ENCODE measurements at places on chromosomes 13 and 19.

GRCh38 chr19:10885201-10886169 lies 14.1 kb downstream of the CARM1 start:
- no peak for DNase-seq

DNA sequence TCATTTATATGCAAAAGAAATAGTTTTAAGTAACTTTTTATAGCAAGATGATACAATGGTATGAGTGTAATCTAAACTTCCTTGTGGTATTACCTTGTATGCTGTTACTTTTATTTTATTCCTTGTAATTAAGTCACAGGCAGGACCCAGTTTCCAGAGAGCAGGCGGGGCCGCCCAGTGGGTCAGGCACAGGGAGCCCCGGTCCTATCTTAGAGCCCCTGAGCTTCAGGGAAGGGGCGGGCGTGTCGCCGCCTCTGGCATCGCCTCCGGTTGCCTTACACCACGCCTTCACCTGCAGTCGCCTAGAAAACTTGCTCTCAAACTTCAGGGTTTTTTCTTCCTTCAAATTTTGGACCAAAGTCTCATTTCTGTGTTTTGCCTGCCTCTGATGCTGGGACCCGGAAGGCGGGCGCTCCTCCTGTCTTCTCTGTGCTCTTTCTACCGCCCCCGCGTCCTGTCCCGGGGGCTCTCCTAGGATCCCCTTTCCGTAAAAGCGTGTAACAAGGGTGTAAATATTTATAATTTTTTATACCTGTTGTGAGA lies 10.2 kb downstream of the PLPPR3 start:
- DNase-seq = no peak

GRCh38 chr13:73767747-73768315 lies 366.4 kb downstream of the KLF12 start:
- no peak for DNase-seq

- DNase-seq = no peak
Measured at GRCh38 chr13:50692396-50692915, 151.0 kb downstream of the DLEU7 start.

DNA sequence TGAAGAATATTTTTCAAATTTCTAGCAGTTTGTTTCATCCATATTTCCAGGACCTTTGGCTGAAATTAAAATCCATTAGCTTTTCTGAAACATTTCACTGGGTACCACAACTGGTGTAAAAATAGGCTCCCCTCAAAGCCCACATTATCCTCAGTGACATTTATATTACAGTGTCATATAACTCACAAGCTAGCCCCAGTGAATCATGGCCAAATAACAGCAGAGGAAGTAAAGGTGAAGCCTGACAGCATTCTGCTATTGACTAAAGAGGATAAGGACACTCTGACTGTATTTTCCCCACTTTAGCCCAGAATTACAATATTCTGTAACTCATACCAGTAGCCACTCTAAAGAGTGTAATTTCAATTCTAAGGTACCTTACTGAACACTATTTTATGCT lies 21.9 kb downstream of the KCTD12 start:
- no peak for DNase-seq

DNA sequence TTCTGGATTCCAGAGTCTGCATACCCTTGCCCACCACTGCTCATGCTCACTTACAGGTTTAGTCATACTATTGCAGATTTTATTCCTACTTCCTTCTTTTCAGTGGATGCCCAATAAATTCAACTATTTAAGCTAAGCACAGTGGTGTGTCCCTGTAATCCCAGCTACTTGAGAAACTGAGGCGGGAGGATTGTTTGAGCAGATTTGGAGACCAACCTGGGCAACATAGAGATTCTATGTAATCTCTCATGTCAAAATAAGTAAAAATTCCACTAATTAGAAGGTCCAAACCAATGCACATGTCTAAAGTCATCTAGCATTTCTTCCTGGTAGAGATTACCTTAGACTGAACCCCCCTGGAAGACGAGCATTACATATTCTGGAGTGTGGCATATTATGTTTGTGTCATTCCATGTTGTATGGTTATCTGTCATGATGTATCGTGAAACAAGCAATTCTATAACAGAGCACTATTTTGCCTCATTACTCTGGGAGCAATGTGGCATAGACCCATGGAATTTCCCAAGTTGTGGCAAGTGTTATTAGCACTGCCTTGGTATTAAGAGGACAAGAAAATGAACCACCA lies 8.3 kb downstream of the HMGB1 start:
- DNase-seq = no peak

- peak; percentile 49 for DNase-seq
Measured at GRCh38 chr13:52195401-52195837, 36.0 kb upstream of the NEK3 start.

GRCh38 chr19:48390188-48391099 lies 907 bp downstream of the KDELR1 start:
- DNase-seq = peak; percentile 73

- DNase-seq = no peak
Measured at GRCh38 chr13:60335531-60335930, 61.5 kb upstream of the TDRD3 start.

DNA sequence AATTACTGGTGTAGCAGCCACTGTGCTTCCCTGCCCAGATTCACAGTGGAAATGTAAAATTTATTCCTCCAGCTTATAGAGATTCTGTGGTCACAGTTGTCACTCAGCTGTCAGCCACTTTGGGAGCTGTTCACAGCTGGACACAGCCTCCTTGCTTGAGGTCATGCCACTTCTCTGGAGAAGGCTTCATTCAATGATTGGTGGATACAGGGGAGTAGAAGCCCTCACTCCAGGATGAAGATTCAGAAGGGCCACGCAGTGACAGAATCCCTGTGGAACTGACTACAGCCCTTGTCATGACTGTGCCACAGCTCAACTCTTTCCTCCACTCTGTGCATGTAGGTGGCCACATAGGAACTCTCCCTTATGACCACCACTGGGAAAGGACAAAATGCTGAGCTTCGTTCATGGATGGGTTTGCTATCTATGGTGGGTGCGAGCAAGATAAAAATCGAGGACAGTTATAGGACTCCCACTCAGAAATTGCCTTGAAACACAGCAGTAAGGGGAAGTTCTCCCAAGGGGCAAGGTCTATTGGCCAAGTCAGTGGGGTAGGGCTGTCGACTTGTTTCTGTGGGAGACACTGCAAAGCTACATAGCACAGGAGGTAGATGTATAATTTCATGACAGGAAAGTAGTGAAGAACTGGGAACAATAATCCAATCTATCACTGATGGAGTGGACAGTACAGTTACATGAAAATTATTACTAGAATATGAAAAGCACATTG lies 98.7 kb downstream of the CCNA1 start:
- DNase-seq = no peak

- peak; percentile 53 for DNase-seq
Measured at GRCh38 chr19:47778954-47779351, 450 bp downstream of the SELENOW start.

GRCh38 chr19:55460670-55461258 lies 678 bp downstream of the ISOC2 start:
- no peak for DNase-seq

GRCh38 chr19:51055866-51056265 lies 9.0 kb downstream of the KLK13 start:
- no peak for DNase-seq

GRCh38 chr13:97318532-97318931 lies 96.4 kb downstream of the MBNL2 start:
- no peak for DNase-seq

GRCh38 chr13:37417060-37417441 lies 181.5 kb downstream of the POSTN start:
- no peak for DNase-seq

- DNase-seq = no peak
Measured at GRCh38 chr13:37923236-37923635, 53.7 kb upstream of the TRPC4 start.

DNA sequence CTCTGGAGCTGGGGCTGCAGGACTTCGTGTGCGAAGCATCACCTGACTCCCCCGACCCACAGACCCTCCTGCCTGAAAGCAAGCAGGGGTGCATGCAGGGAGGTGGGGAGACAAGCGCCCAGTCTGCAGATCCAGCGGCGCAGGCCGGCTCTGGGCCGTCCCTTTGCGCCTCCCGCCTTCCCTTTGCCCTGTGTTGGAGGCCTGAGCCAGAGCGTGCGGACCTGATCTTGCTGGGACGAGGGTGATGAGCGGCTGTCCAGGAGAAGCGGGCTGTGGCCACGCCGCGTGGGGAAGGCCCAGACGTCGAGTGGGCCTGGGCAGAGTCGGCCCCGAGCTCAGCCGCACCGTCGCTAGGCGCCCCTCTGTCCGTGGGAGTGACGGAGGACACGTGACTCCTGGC lies 5.3 kb upstream of the GRTP1 start:
- peak; percentile 34 for DNase-seq

DNA sequence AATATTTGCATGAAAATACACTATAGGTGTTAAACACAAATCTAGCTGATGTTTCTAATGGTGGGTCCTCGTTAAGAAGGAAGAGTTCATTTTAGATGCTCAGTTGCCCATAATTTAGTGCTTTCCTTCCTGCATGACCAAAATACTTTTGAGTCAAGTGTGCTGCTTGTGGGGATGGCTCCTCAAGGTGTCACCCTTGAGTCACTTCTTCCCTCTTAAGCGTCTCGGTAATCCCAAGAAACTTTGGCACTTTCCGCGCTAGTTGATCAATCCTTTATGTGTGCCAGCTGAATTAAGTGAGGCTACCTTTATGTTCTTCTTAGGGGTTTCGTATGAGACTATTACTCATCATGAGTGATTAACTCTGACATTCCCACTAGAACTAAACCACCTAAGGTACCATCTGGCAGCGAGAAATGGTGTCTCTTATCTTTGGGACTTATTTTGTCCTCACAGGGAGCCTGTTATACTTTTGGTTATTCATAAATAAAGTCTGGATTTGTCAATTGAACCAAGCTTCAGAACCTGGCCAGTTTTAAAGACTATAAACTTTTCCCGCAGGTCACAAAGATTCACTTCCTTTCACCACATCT lies 106.8 kb downstream of the NHLRC3 start:
- peak; percentile 24 for DNase-seq

GRCh38 chr19:10580979-10581631 lies 6.0 kb downstream of the AP1M2 start:
- peak; percentile 87 for DNase-seq

DNA sequence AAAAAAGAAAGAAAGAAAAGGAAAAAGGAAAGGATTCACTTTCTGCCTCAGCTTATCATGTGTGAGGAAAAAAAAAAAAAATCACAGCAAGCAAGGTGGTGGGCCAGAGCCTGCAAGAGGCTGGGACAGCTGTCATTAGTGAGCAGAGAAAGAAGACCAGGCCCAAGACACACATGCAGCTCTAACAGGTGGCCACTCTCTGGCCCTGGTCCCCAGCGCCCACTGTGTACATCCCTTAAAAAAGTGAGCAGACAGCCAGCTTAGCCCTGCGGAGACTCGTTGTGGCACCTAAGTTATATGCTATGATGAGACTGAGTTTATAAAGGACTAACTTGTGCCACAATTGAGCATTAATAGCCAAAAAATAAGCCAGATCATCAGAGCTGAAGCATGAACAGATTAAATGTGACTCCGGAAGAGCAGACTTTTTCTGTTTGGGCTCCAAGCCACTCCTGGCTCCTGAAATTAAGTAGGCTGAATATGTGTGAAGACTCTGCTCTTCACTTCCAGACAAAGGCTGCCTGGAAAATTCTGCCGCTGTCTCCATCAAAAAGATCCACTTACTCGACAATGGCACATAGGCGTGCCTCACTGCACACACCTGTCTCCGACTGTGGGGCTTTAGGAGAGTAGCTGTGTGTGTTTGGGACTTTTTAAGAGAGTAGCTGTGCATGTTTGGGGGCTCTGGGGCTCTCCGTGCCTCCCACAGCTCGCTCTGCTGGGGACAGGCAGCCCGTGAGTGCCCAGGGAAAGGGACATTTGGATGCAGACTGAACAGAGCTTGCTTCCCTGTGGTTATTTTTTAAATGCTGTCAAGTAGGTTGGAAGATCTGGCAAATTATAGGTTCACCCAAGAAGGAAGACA lies 55.0 kb downstream of the LATS2 start:
- no peak for DNase-seq

- no peak for DNase-seq
Measured at GRCh38 chr13:31311921-31312320, 112.1 kb downstream of the B3GLCT start.

All from dorsolateral prefrontal cortex (tissue), 122 donors.